CD4-positive, alpha-beta T cell treated with Interleukin-4 for 1 hour (primary cell): ENCODE measurements at places on chromosomes 1 and 21.

DNA sequence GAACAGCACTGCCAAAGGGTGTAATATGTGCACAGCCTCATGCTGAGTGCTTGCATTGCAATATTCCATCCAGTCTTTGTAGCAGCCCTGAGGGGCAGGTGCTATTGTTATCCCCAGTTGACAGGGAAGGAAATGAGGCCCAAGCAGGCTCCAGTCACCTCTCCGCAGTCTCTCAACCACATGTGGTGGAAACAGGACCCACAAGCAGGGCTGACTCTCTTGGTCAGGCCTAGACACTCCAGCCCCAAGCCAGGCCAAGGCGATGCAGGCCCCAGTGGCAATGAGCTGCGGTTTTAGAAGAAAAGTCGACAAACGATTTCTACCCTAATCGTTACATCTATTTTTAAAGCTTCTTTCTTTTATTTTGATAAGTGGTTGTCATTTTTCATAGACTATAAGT lies 52.6 kb upstream of the GADD45A start:
- DNase-seq, result no peak

DNA sequence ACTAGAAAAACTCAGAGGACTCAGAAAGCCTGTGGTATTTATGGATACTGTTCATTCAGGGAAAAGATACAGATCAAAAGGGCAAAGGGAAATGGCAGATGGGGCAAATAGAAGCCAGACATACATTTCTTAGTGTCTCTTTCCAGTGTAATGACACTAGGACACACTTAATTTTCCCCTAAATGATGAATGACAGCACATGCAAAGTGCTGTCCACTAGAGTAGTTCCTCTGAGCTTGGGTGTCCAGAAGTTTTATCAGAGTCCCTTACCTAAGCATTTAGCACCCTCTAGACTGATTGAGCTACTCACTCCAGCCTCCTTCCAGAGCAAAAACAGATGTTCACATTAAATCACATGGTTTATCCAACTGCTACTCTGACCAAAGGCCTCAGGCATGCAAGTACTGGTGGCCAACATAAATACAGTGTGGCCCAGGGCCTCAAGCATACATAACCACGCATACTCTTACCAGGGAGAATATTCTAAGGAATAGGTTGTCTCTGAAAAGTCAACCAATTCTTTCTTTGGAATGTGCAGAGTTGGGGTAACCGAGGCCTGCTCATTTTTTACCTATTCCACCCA lies 166.9 kb downstream of the NCAM2 start:
- DNase-seq, result no peak

- DNase-seq, result no peak
Measured at GRCh38 chr1:159983681-159984080, 29.6 kb upstream of the SLAMF9 start.

GRCh38 chr1:25068316-25068715 lies 138.2 kb upstream of the RUNX3 start:
- no peak for DNase-seq
